GM23248 (cell line): ENCODE measurements at places on chromosomes 4 and X.

- no peak for DNase-seq
These were observed 64.2 kb upstream of the BEND4 start for GRCh38 chr4:42216664-42217063.

- no peak for DNase-seq
These were observed 137.2 kb downstream of the GUCY2F start for GRCh38 chrX:109344678-109345077.

DNA sequence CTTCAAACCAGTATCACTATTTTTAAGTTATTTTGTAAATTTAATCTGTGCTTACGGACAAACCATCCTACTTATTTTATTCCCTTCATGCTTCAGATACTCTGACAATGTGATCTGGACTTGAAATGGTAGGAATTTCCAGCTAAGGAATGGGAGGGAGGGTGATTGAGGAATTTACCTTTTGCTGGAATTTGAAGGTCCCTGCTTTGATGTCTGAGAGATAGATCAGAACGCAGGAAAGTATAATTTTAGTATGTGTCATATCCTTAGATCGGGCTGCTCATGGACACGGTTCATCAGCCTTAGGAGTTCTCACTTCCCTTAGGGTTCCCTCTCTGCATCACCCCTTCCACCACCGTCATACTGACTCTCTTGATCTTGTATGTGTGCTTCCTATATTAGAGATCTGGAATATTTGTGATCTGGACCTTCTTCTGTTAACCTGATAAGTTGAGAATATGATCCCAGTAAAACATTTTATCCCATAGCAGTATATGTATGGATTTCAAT is 16.8 kb downstream of the OCRL start:
- DNase-seq: no peak

DNA sequence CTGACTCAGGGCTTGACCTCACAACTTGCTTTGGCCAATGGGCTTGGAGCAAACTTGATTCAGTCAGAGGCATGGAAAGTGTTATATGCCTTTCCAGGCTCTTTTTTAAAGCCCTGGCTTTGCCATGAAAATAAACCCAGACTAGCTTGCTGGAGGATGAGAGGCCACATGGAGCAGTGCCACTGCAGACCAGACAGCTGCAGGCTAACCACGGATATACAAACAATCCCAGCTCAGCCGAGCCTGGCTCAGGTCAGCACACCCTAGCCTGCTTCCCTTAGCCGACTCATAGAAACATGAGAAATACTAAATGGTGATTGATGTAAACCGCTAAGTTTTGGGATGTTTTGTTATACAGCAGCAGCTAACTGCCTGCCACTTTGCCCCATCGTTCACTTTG is 345.1 kb downstream of the ARHGAP10 start:
- DNase-seq: no peak

- DNase-seq: peak; percentile 4
These were observed 519.5 kb downstream of the BCOR start for GRCh38 chrX:39577985-39578869.

DNA sequence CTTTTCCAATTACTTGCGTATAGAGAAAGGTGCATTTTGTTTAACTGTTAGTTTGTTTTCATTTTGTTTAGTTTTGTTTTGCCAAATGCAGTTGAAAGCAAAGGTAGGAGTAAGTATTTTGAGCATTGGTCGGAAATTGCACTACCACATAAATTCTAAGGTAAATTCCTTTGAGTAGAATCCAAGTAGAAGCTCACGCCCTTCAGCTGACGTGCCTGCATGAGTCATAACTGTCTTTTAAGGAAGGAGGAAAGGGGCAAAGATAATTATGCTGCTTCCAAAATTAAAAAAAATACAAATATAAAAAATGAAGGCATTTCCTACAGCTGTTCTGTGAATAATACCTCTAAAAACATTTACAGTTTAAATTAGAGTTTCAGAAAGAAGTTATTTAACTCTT is 110.2 kb upstream of the MYOZ2 start:
- DNase-seq: peak; percentile 84

DNA sequence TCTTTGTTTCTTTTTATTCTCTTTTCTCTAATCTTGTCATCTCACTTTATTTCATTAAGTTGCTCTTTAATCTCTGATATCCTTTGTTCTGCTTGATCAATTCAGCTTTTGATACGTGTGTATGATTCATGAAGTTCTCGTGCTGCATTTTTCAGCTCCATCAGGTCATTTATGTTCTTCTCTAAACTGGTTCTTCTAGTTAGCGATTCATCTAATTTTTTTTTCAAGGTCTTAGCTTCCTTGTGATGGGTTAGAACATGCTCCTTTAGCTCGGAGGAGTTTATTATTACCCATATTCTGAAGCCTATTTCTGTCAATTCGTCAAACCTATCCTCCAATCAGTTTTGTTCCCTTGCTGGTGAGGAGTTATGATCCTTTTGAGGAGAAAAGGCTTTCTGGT is 1045.0 kb upstream of the ADGRL3 start:
- DNase-seq: no peak

DNA sequence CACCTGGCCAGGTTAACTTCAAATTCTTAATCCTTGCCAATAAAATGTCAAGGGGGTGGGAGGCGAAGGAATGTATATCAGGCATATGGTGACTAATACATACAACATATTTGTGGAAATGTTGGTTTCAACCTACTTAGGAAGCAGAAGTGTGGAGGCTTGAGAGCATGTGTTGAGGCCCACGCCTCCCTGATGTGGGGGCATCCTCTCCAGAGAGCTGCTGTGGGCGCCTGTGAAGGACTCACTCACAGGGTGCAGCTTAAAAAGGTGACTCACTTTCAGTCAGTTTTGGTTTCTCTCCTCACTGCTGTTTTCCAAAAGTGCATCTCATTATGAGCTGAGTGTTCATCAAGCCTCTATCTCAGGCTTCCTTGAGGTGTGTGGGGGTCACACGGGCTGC is 27.5 kb downstream of the LNX1 start:
- DNase-seq: peak; percentile 84

- DNase-seq: peak; percentile 94
These were observed 242.0 kb downstream of the MAPK10 start for GRCh38 chr4:86117705-86118302.

DNA sequence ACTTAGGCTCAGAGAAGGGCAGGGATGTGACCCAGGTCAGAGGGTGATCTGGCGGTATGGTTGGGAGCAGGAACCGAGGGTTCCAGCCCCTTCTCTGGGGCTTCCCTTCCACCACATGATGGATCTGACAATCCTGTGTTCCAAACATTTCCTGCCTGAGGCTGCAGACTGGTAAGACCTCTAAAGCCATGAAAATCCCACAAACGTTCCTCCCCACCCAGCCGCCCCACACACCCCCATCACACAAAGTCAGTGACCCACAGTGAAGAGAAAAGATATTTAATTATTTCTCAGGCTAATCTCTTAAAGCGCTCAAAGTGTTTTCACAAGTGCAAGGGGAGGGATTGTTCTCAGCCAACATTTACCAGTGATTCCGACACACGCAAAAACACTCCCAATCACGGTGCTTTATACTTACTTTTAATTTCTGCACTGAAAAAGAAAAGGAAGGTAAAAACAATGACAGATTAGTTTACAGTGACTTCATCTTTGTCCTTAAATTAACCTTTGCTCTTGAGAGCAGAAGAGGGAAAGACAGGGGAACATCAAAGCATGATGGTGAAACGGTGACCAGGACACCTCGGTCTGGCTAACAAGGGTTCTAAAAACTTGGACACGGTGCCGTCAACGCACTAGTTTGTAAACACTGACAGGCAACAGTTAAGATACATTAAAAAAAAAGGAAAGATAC is 42.4 kb downstream of the WDR1 start:
- no peak for DNase-seq

DNA sequence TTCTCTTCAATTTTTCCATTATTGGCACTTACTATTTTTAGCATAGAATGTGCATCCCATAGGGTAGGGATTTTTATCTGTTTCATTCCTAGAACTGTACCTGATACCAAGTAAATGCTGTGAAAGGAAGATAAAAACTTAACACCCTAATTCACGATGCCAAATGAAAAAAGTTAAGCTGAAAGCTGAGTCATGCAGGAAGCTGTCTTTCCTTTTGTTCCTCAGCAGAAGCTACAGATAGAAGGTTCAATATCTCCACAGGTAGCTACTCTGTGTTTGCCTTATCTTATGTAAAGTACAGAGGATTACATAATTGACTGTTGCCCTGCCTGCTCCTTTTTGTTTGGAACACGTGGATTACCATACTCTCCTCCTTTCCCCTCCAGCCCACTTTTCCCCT is 77.0 kb downstream of the LRP2BP start:
- no peak for DNase-seq

DNA sequence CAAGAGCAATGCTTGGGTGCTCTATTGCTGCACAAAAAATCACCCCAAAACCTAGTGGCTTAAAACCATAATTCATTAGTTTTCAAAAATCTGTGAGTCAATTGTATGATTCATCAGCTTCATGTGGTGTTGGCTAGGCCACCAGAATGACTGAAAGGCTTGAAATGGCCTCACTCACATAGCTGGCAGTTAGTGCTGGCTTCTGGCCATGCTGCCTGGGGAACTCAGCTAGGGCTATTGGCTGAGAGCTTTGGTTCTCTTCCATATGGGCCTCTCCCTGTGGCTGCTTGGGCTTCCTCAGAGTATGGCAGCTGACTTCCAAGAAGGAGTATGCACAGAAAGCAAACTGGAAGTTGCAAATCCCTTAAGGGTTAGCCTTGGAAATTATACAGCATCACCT is 3.1 kb upstream of the MTMR1 start:
- peak; percentile 91 for DNase-seq

GRCh38 chrX:135264206-135264605 is 12.3 kb downstream of the ETDA start:
- no peak for DNase-seq

DNA sequence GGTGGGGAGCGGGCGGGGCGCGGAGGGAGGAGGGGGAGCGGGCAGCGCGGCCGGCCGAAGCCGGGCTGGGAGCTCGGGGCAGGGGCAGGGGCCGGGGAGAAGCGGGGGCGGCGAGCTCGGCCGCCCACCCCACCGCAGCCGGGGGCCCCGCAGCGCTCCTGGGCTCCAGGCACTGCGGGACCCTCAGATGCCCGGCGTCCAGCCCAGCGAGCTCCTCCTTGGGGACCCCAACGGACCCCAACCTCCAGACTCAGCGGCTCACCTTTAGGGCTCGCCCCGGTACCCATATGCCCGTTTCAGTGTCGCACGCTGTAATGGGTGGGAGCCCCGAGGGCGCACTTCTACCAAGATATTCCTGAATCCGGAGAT is 357 bp upstream of the ADGRG2 start:
- DNase-seq: no peak

DNA sequence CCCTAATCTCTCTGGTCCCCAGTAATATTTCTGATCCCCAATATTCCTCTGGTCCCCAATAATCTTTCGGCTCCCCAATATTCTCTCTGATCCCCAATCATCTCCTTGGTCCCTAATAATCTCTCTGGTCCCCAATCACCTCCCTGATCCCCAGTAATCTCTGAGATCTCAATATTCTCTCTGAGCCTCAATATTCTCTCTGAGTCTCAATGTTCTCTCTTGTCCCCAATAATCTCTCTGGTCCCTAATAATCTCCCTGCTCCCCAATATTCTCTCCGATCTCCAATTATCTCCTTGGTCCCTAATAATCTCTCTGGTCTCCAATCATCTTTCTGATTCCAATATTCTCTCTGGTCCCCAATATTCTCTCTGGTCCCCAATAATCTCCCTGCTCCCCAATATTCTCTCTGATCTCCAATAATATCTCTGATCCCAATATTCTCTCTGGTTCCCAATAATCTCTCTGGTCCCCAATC is 17.9 kb downstream of the P2RY8 start:
- DNase-seq: no peak

DNA sequence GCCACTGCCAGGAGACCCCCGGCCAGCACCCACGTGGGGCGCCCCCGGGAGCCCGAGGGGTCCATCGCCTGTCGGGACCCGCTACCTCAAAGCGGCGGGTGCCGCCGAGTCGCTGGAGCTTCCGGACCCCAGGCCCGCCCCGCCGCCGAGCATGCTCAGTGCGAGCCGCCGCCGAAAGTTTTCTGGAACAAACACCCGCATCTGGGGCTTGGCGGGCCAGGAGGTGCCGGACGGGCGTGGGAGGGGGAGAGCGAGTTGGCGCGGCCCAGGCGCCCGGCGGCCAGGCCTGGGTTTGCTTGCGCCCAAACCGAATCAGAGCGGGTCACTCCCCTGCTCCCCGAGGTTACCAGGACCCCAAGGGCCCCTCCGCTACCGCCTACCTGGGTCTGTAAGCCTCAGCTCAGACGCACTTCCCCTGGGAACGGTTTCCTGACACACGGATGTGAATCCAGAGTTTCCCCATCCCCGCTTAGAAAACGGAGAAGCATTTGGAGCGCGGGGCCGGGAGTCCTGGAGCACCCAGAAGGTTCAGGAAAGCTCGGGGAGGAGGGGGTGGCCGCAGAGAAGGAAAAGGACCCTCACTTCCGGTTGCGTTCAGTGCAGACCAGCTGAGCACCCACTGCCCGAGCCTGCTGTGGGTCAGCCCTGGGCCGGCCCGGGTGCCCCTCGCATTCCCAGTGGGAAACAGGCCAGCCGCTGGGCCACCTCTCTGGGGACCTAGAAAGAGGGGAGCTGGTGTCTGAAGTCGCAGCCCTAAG is at the start of gene EVC2:
Gene EVC2 (minus strand): TSS at position 111 of the 758 bp plus-strand sequence. CDS start 46 bp downstream, at position 65.
- DNase-seq: peak; percentile 87

- peak; percentile 49 for DNase-seq
These were observed 25.2 kb downstream of the NAT8L start for GRCh38 chr4:2084316-2084715.

DNA sequence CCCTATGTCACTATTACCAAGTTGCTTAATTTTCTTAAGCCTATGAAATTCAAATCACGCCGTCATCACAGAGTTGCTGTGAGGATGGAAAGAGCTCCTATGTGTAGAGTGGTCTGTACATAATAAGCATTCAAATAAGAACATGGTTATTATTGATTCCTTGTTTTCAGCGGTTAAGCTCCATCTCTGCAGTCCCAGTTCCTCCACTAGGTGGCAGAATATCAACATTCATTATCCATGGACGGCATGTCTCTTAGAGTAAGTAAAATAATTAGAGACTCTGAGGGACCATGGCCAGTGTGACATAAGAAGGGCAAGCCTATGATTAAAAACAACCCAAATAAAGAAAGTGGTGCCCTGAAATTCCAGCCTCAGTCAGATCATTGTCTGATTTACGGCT is 132.5 kb upstream of the NHS start:
- DNase-seq: peak; percentile 52

- DNase-seq: no peak
These were observed 42.1 kb downstream of the NFKB1 start for GRCh38 chr4:102543030-102543928.

GRCh38 chrX:105483011-105483410 is 262.5 kb upstream of the TEX13A start:
- no peak for DNase-seq

DNA sequence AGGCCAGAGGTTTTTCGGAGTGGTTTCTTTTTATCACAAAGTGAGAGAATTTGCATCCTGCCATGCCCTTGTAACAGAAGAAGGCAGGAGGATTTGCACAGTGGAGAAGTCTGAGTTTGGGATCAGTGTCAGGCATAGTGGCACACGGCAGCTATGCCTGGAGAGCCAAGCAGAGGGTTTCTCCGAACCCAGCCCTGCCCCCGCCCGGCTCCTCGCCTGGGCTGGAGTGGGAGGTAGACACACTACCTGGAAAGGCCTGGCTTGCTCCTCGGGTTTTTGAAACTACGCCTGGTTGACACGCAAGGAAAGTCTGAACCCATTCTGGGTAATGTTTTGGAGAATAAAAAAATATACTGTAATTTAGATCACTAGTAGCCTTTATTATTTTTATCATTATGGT is 1653.6 kb upstream of the TENM3 start:
- DNase-seq: no peak

- no peak for DNase-seq
These were observed 310.9 kb upstream of the MAOA start for GRCh38 chrX:43345166-43345565.

- DNase-seq: peak; percentile 7
These were observed 51.7 kb upstream of the CLCN4 start for GRCh38 chrX:10104958-10105658.
